Memory B cell (primary cell): ENCODE measurements at places on chromosomes 11 and 22.

DNA sequence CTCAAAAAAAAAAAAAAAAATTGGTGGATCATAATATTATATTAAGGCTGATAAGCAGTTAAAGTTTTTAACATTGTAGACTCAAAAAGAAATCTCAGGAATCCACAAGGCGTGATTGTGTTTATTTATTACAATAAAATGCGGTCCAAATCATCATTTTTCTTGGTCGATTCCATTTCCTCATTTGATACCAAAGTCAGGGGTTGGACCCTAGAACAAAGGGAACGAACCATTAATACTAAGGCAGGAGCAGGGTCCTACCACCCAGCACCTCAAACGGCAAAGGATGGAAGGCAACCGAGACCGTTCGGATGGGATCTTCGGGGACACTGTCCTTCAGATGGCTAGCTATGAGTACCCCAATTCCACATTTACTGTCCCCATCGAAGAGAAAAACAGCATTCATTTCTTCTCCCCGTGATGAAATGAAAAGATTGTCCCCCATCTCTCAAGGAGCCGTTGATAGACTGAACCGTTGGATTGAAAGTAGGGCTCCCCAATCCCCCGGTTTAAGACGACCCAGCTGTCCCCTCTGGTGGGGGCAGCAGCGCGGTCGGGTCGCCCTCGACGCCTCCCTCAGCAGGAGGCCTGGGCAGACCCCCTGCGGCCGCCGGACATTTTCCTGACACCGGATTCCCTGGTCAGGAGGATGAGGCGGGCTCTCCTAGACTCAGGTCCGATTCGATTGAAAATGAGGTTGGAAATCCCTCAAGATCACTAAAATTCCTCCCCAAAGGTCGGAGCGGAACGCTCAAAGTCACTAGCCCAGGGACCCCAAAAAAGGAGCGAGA, 607 bp downstream of the DMC1 start:
- no peak for DNase-seq

DNA sequence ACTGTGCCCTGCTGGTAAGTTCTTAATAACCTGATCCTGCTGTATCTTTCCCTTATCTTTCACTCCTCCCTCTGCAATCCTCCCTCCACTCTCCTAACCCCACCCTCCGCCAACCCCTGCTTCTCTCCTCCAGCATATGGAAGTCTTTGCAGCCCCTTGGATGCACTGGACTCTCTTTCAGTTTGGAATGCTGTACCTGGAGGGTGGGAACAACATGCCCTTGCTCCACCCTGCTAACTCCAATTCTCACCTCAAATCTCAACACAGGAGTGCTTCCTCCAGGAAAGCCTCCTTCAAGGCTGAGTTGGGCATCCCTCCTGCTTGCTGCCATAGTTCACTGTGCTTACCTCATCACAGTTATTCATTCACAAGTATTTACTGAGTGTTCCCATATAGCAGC, 52.8 kb upstream of the LDLRAD3 start:
- no peak for DNase-seq

- DNase-seq = no peak
Measured at GRCh38 chr11:28054821-28055220, 53.1 kb downstream of the KIF18A start.

GRCh38 chr11:35039076-35039475, 99.9 kb upstream of the CD44 start:
- DNase-seq = no peak

- DNase-seq = no peak
Measured at GRCh38 chr11:67562963-67563704, 20.5 kb upstream of the GSTP1 start.

- DNase-seq = no peak
Measured at GRCh38 chr22:41516462-41516861, 27.8 kb downstream of the POLR3H start.

GRCh38 chr22:47059076-47059475, 296.6 kb downstream of the TBC1D22A start:
- DNase-seq = no peak
